CD4-positive, CD25-positive, alpha-beta regulatory T cell (primary cell): ENCODE measurements at places on chromosomes 16 and 17. TPM values are rescaled to one million over a fixed set of nuclear protein-coding genes. Genes with fewer than 3 reads are reported as not detected.

GRCh38 chr17:17347956-17348871, 45.0 kb downstream of the NT5M start:
- no peak for DNase-seq
- no peaks in the 10 kb centered on the region for H3K4me1 ChIP-seq
- no peak overlapping the region for H3K27ac ChIP-seq
- no peaks in the 10 kb centered on the region for H3K36me3 ChIP-seq
- H3K27me3 ChIP-seq: no peaks in the 10 kb centered on the region

DNA sequence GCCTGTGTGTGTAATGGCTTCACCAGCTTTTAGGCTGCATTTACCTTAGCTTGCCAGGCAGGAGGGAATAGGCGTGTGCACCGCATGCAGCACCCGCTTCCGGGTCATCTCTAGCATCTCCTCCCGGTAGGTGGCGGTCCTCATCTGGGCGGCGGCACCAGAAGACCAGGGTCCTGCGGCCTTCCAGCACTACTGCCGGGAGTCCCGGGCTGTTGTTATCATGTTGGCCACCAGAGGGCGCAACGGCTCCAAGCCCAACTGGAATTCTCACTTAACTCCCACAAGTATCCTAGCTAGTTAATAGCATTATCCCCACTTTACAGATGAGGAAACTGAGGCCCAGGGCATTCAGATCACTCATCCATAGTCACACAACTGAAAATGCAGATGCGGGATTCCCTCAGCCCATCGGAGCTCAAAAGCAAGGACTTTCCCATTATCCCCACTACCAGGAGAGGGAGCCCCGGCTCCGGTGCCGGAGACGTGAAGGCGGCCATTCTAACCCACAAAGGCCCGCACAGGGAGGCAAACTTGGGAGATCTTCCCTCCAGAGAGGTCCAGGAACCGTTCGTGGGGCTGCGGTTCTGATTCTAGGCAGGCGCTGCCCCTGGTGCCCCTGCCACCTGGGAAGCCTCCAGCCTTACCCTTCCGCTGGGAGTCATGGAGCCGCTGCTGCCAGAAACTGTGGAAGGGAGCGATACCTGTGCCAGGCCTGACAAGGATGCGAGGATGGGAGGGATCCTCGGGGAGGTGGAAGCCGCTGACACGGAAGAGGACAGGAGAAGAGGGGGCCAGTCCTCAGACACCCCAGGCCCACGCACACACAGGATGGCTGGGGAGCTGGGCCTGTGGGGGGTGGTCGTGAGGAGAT, 23.9 kb downstream of the LGALS9 start:
- H3K4me3 ChIP-seq: no peak overlapping the region
- H3K4me1 ChIP-seq: peaks cover 7% of the 10 kb centered on the region
- peak; percentile 44 for DNase-seq
- H3K36me3 ChIP-seq: no peaks in the 10 kb centered on the region
- H3K27ac ChIP-seq: no peak overlapping the region

DNA sequence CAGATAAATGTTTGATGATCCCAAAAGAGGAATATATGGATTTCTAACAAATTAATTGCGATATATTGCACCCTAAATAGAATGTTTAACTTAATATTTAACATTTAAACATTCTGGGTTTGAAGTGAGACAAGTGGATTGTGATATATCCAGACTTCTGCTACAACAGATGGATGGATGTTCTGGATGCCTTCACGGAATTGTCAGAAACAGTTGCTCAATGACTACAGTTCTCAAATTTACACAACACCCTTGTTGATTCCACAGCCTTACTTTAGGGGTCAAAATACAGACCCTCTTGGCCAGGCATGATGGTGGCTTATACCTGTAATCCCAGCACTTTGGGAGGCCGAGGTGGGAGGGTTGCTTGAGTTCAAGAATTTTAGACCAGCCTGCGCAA, 250.8 kb downstream of the RBFOX1 start:
- H3K4me1 ChIP-seq: no peaks in the 10 kb centered on the region
- no peaks in the 10 kb centered on the region for H3K36me3 ChIP-seq
- no peak overlapping the region for H3K4me3 ChIP-seq
- no peak overlapping the region for H3K27ac ChIP-seq
- no peak for DNase-seq
- no peaks in the 10 kb centered on the region for H3K27me3 ChIP-seq

TMEM97 gene
- polyA plus RNA-seq: 7.3 TPM

MYH11 gene
- polyA plus RNA-seq: 0.67 TPM

- H3K36me3 ChIP-seq: no peaks in the 10 kb centered on the region
- H3K27me3 ChIP-seq: no peaks in the 10 kb centered on the region
- H3K4me3 ChIP-seq: peak within 1 kb of the TSS; percentile 68
- peak; percentile 66 for DNase-seq
Measured at GRCh38 chr17:16353317-16354174, at the start of gene CENPV. Gene CENPV (minus strand): TSS chr17:16353469. CDS start chr17:16353436, 33 bp downstream.

GRCh38 chr16:18842565-18842964, 41.2 kb upstream of the ARL6IP1 start:
- no peak for DNase-seq
- no peak overlapping the region for H3K27ac ChIP-seq
- no peaks in the 10 kb centered on the region for H3K27me3 ChIP-seq
- H3K4me1 ChIP-seq: no peaks in the 10 kb centered on the region
- peaks cover 92% of the 10 kb centered on the region for H3K36me3 ChIP-seq
- H3K4me3 ChIP-seq: no peak overlapping the region

PROCA1 gene
- not detected for polyA plus RNA-seq

DNA sequence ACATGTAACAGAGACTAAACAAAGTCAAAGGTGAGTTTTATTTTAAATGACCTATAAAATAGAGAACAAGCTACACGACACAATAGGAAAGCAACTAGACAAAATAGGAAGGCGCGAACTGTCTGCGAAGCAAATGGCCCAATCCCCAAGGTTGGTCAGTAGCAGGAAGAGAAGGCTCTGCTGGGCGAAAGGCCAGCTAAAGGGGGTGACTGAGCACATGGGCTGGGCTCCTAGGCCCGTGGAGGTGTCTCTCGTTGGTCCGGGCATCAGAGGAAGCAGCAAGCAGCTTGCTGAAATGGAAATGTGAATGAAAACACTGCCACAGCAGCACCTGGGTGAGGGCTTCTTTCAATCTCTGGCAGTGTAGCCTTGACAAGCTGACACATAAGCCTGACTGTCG, 129.4 kb downstream of the ZNF778 start:
- H3K27ac ChIP-seq: no peak overlapping the region
- H3K27me3 ChIP-seq: no peaks in the 10 kb centered on the region
- DNase-seq: no peak
- H3K36me3 ChIP-seq: peaks cover 15% of the 10 kb centered on the region
- H3K4me3 ChIP-seq: no peak overlapping the region
